ENCODE measurements at places on chromosomes 4 and X. TPM values are rescaled to one million over a fixed set of nuclear protein-coding genes. Genes with fewer than 3 reads are reported as not detected.

Gene GPR34
- total RNA-seq = not detected

DNA sequence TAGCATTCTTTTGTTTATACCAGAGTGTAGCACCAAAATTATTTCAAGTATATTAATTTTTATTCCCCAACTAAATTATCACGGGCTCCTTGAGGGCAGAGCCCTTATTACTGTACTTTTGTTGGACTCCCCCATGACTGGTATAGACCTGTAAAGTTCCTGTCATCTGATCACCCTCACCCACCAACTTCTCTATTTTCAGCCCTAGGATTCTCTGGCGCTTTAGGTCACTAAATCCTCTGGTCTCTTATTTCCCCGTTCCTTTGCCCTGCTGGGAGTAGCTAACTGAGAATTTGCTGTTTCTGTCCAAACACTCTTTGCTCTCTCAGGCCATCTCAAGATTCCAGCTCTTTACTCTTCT lies 3.2 kb upstream of the XKRX start:
- DNase-seq = no peak
- no peak overlapping the region for H3K4me3 ChIP-seq
- no peaks in the 10 kb centered on the region for H3K4me1 ChIP-seq
- no peaks in the 10 kb centered on the region for H3K36me3 ChIP-seq
- no peak overlapping the region for H3K27ac ChIP-seq

DNA sequence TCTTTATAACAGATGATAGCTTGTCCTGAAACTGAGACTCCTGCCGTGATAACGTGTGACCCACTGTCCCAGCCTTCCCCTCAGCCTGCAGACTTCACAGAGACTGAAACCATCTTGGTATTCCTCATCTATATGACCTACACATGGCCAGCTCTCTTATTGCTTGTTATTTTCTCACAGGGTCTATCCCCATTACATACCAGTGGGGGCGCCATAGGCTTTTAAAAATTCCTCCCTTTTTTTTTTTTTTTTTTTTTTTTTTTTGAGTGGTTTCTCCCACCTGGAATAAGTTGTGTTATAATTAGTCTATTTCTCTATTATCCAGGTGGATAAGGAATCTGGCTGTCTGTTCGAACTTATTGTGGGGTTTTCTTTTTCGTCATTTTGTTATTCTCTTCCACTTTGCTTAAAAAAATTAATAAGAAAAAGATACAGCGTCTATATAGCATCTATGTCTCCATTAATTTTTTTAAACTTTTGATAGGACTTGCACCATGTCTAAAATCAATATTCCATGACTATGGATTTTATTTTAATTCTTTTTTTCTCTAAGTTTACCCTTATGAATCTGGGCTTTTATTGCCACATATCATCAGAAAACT lies 47.2 kb downstream of the GYG2 start:
- no peaks in the 10 kb centered on the region for H3K4me1 ChIP-seq
- no peak overlapping the region for H3K27ac ChIP-seq
- no peaks in the 10 kb centered on the region for H3K27me3 ChIP-seq
- DNase-seq = peak; percentile 26

DNA sequence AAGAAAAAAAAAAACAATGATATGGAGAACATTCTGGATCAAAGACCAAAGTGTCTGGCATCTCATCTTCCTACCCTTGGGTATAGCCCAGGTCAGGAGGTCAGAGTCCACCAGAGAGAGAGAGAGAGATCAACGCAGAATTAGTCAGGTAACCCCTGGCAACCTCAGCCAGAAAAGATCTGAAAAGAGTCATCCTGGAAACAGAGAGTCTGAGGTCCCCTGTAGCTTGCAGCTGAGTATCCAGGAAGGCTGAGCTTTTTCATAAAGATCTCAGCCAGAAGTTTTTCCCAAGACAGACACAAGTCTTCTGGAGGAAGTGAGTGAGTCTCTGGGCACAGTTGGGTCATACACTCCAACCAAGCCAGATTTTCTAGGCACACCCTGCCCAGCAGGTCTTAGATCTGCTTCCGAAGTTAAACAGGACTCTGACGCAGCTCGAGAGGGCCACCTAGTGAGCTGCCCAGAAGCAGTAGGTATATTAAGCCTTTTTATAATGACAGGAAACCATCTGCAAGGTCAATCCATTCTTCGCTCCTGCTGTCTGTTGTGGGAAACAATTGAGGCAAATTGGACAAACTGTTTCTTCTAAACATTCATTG lies 35.7 kb downstream of the ACE2 start:
- no peaks in the 10 kb centered on the region for H3K27me3 ChIP-seq
- H3K4me1 ChIP-seq = peaks cover 4% of the 10 kb centered on the region
- no peak overlapping the region for H3K27ac ChIP-seq
- H3K4me3 ChIP-seq = no peak overlapping the region

Gene ANOS1
- total RNA-seq = 3.5 TPM

- no peak for DNase-seq
- no peaks in the 10 kb centered on the region for H3K4me1 ChIP-seq
- no peaks in the 10 kb centered on the region for H3K36me3 ChIP-seq
These were observed 580.2 kb downstream of the MID1IP1 start for GRCh38 chrX:39381422-39381821.

Gene SOWAHB
- total RNA-seq = 6.3 TPM

Gene GLRA3
- not detected for total RNA-seq

DNA sequence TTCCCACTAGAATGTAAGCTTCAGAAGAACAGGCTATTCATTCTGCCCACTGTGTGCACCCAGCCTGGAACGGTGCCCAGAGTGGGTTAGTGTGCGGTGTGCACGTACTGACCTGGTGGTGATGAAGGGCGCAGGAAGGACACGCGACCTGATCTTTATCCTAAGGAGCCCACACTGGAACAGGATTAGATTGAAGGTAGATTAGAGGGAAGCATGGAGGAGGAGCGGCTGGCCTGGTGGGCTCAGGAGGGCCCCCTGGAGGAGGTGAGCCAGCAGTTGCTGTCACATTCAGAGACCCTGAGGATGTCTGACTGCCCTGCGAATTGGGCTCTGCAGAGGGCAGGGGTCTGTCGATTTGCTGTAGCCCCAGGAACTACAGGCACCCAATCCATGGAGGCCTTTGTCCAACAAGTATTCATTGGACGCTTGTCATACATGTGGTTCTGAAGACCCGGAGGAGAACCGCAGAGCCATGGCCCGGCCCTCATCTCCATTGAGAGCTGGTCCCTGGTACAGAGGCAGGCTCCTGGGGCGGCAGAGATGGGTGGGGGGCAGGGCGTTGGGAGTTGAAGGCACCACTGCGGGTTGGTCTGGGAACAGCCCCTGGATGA lies 73.2 kb downstream of the HTRA3 start:
- H3K27ac ChIP-seq = no peak overlapping the region
- H3K4me1 ChIP-seq = no peaks in the 10 kb centered on the region
- H3K4me3 ChIP-seq = no peak overlapping the region
- no peaks in the 10 kb centered on the region for H3K36me3 ChIP-seq
- DNase-seq = no peak
- H3K27me3 ChIP-seq = no peaks in the 10 kb centered on the region

Gene CT45A2
- not detected for total RNA-seq

DNA sequence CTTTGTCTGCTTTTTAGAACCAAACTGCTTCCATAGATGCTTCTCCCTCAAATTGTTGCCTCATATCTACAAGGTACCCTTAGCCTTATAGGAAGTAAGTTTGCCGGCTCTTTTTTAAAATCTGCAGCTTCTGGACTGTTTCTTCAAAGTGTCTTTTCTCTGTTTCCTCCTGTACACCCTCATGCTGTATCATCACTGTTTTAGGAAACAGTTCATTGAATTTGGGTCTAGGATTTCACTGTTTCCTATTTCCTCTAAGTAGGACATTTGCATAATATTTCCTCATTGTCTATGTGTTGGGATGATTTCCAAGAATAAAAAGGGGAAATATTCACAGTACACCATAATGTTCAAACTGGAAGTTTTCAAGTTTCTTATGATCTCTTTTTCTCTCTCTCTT lies 43.0 kb downstream of the BANK1 start:
- H3K4me1 ChIP-seq = peaks cover 30% of the 10 kb centered on the region
- H3K27ac ChIP-seq = no peak overlapping the region
- no peaks in the 10 kb centered on the region for H3K27me3 ChIP-seq
- no peak for DNase-seq
- H3K4me3 ChIP-seq = no peak overlapping the region
- no peaks in the 10 kb centered on the region for H3K36me3 ChIP-seq

- no peaks in the 10 kb centered on the region for H3K4me1 ChIP-seq
- H3K4me3 ChIP-seq = no peak overlapping the region
- H3K27me3 ChIP-seq = no peaks in the 10 kb centered on the region
- H3K36me3 ChIP-seq = no peaks in the 10 kb centered on the region
These were observed 86.8 kb downstream of the DHRSX start for GRCh38 chrX:2413969-2414368.

DNA sequence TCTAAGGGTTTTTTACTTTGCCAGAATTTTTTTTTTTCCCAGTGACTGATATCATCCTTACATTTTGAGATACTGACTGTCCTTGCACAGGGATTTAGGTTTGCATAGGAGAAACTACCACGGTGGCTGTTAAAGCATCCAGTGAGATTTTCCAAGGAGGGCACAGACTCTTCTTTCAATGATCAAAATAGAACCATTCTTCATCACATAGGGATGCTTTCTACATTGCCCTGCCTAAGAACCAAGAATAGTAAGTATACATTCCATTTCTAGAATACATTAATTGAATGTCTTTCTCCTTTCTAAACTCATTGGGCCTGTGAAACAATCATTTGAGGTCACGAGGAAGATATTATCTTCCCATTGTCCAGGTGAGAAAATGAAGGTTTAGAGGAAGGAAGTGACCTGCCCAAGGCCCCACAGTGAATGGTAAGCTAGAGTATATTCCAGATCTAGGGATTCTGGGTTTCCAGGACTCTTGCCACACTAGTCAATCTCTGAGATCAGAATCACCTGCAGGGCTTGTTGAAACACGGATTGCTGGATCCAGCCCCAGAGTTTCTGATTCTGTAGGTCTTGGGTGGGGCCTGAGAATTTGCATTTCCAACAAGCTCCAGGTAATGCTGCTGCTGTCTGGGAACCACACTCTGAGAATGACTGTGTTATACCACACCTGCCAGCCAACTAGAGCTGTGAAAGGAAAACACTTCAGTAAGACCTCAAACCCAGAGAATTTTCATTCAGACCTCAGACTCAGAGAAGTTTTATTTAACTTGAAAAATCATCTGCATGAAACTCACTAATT lies 17.7 kb upstream of the TMEM154 start:
- no peak overlapping the region for H3K4me3 ChIP-seq
- H3K36me3 ChIP-seq = no peaks in the 10 kb centered on the region
- DNase-seq = no peak
- H3K4me1 ChIP-seq = peaks cover 15% of the 10 kb centered on the region
- peak overlapping the region; percentile 87 for H3K27ac ChIP-seq

DNA sequence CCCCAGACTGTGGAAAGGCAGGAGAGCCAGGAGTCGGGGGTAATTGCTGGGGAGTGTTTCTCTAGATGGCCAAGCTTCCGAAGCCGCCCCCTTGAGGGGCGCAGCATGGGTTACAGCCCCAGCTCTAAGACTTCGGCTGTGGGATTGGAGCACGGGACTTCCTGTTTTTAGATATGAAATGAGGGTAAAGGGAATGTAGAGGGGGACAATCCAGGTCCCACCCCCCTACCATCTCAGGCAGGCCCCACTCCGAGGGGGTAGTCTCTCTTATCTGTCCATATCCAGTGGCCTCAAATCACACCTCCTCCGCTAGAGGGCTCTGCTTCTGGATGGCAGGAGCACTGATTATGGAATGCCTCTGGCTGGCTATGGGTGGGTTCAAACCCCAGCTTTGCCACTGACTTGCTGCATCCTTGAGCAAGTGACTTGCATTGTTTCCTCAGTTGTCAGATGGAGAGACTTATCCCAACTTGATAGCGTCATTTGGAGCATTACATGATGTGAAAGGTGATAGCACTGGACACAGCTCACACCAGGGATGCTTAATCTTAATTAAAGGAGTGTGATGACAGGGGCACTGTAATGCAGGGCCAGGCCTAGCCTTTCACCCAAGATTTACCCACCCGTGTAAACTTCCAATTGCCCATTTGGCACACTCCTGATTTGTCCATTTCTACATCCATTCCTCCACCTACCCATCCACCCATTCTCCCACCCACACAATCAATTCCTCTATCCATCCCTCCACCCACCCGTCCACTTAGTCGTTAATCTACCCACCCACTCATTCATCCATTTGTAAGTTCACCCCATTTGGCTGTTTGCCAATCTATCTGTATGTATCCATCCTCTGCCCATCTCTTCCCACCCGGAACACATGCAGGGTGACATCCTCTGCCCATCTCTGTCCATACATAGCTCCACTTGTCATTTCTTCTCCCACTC lies 848 bp upstream of the KCND1 start:
- H3K27ac ChIP-seq = no peak overlapping the region
- no peaks in the 10 kb centered on the region for H3K4me1 ChIP-seq
- peak; percentile 55 for DNase-seq

- no peak overlapping the region for H3K4me3 ChIP-seq
- no peak for DNase-seq
- H3K36me3 ChIP-seq = no peaks in the 10 kb centered on the region
- H3K27me3 ChIP-seq = no peaks in the 10 kb centered on the region
These were observed 15.3 kb downstream of the INTU start for GRCh38 chr4:127648061-127648460.

- H3K4me1 ChIP-seq = no peaks in the 10 kb centered on the region
- no peaks in the 10 kb centered on the region for H3K36me3 ChIP-seq
- H3K27me3 ChIP-seq = no peaks in the 10 kb centered on the region
- DNase-seq = no peak
- H3K27ac ChIP-seq = no peak overlapping the region
These were observed 150.6 kb downstream of the MXRA5 start for GRCh38 chrX:3195845-3196244.

Data from PC-3 (cell line).